ENCODE measurements at places on chromosomes 1 and 21.

DNA sequence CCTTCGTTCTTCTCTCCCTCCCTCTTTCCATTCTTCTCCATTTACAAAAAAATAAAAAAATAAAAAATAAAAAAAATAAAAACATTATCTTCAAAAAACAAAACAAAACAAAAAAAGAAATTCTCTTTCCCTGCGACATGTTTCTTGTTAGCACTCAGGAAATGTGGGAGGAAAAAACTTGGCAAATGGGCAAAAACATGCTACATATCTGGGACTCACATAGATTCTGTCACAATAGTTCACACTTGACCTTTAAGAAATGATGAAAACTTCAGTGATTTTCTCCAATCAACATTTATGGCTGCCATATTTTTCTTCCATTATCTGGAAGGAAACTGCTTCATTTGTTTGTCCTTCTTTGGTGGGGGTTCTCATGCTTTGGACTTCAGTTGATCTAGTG is 109.3 kb downstream of the PRKAB2 start:
- DNase-seq, result no peak

- peak; percentile 79 for DNase-seq
Observed at GRCh38 chr1:9867408-9868243, 42.4 kb downstream of the CTNNBIP1 start.

- DNase-seq, result peak; percentile 69
Observed at GRCh38 chr1:205849619-205850355, at the start of gene PM20D1. TSS of gene PM20D1 (minus strand) at chr1:205850132. CDS start at chr1:205850072, 60 bp downstream.

GRCh38 chr1:155081472-155082300 is 3.0 kb downstream of the EFNA3 start:
- no peak for DNase-seq

DNA sequence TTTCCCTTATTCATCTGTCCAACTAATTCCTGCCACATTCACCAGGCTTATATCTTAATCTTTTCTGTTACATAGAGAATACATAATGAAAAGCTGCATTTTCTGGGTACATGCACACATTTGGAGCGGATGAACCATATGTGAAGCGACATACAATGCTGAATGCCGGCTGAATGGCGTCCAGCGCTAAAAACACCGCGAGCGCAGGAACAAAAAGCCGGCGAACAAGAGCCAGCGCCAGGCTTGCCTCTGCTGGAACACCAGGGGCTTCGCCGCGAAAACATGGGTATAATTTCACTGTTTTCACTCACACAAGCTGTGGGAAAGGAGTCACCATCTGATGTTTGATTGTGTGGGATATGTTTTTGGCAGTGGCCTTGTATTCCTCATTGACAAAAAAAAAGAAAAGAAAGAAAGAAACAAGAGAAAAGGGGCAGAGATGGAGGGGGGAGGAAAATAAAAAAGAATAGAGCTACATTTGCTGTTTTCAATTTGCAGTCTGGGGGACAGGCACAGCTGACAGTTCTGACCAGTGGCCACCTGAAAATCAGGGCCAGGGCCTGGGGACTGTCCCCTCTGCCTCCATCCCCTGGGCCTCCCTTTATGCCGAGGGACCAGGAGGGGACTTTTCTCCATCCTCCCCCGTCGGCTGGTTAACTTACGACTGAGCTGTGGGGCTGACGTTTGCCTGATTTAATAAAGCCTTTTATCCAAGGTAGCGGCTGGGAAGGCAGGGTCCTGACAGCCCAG is 70.2 kb upstream of the OLIG2 start:
- DNase-seq, result no peak

DNA sequence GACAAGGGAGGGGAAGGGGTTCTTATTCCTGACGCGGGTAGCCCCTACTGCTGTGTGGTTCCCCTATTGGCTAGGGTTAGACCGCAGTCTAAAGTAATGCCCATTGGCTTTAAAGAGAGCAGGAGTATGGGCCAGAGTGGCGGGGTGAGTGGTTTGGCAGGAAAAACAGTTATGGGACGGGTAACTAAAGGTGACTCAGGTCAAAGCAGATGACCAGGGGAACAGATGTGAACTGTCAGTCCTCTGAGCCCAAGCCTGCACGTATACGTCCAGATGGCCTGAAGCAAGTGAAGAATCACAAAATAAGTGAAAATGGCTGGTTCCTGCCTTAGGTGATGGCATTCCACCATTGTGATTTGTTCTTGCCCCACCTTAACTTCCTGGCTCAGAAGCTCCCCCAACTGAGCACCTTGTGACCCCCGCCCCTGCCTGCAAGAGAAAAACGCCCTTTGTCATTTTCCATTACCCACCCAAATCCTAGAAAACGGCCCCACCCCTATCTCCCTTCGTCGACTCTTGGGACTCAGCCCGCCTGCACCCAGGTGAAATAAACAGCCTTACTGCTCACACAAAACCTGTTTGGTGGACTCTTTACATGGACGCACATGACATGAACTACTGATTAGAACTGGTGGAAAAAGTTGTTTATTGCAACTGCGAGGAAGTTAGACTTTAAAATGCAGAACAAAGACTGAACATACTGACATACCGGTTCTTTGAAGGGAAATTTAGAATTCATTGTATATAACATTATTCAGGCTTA is 758 bp upstream of the ATAD3B start:
- DNase-seq, result no peak
